ENCODE measurements at places on chromosomes 11 and 22. TPM values are rescaled to one million over a fixed set of nuclear protein-coding genes. Genes with fewer than 3 reads are reported as not detected.

TOP3B gene
- total RNA-seq = 62.7 TPM

KLHL35 gene
- 0.40 TPM for total RNA-seq

MOGAT2 gene
- total RNA-seq = not detected

OMP gene
- 0.82 TPM for total RNA-seq

- H3K4me1 ChIP-seq = no peaks in the 10 kb centered on the region
- H3K27ac ChIP-seq = no peak overlapping the region
- H3K36me3 ChIP-seq = no peaks in the 10 kb centered on the region
- no peaks in the 10 kb centered on the region for H3K27me3 ChIP-seq
- H3K4me3 ChIP-seq = no peak overlapping the region
- DNase-seq = no peak
Measured at GRCh38 chr22:27115816-27116256, 458.4 kb downstream of the MIAT start.

GRCh38 chr11:100851147-100851546 lies 164.1 kb downstream of the ARHGAP42 start:
- no peaks in the 10 kb centered on the region for H3K4me1 ChIP-seq
- H3K4me3 ChIP-seq = no peak overlapping the region
- H3K27me3 ChIP-seq = no peaks in the 10 kb centered on the region
- H3K36me3 ChIP-seq = no peaks in the 10 kb centered on the region
- DNase-seq = no peak
- H3K27ac ChIP-seq = no peak overlapping the region

DNA sequence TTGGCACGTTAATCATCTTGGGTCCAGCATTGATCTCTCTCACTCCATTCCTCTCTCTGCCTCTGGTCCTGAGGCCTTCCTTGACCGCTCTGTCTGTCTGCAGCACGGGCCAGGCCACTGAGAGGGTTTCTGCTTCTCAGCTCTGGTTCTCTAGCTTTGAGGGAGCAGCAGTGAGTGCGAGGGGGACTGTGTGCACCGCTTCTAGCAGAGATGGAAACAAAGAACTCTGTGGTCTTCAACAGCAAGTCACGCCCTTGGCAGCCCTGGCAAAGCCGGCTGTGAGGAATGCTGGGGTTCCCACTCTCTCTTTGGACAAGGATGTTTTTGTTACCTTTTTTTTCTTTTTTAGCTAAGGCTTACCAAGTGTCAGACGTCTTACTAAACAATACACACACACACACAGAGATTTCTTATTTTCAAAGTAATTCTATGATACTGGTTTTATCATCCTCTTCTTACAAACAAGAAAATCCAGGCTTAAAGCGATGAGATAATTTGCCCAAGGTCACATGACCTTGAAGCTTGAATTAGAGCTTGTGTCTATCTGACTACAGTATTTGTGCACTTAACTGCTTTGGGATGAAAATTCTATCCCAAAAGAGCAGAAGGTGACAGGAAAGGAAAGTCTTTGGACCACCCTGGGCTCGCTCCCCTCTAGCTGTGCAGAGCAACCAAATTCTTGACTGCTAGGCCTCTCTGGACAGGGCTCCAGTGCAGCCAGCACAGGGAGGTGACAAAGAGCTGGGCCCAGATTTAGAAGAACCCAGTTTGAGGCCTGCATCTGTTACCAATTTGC lies 293.2 kb downstream of the NTM start:
- DNase-seq = no peak
- no peak overlapping the region for H3K4me3 ChIP-seq
- H3K27me3 ChIP-seq = no peaks in the 10 kb centered on the region
- H3K36me3 ChIP-seq = no peaks in the 10 kb centered on the region

PDGFD gene
- total RNA-seq = 23.2 TPM

DNA sequence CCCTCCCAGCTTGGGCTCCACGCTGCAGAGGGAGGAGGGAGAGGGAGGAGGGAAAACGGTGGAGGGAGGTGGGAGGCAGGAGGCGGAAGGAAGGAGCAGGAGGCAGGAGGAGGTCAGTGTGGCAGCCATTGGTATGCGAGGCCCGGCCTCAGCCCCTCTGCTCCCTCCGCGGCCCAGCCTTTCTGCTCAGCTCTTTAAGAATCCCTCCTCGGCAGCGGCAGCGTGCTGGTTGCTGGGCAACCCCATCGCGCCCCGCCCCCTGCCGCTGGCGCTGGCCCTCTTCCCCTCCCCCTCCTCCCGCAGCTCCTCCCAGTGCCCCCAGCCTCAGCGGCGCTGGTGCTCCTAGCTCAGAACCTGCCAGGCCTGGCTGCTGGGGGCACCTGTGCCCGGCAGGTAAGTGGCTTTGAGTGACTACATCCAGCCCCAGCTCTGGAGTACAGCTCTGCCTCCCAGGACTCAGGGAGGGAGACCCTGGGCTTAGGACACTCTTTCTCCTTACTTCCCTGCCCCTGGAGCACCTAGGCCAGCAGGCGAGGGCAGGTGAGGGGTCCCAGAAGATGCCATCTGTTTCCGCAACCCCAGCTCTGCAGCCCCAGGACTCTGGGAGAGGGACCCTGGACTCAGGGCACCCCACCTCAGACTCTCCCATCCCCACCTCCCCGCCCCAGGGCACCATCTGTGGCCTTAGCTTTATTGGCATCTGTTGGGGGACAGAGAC lies 7.2 kb upstream of the FLRT1 start:
- no peak overlapping the region for H3K27ac ChIP-seq
- H3K4me3 ChIP-seq = no peak overlapping the region
- H3K27me3 ChIP-seq = peaks cover 6% of the 10 kb centered on the region
- DNase-seq = peak; percentile 23
- peaks cover 7% of the 10 kb centered on the region for H3K4me1 ChIP-seq

DNA sequence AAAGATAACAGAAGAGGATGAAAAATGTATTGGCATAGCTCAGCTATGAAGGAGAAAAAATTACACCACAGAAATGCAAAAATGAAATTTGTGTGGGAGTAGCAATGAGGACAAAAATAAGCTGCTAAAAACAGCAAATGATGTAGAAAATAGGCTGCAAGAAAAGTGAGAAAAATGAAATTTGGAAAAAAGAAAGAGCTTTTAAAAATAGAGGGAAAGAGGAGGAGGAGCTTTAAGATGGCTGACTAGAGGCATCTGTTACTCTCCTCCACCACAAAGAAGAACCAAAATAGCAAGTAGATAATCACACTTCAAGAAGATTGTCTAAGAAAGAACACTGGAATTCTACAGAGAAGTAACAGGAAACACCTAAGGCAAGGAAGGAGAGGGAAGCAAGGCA lies 23.7 kb upstream of the OR5AN1 start:
- no peaks in the 10 kb centered on the region for H3K27me3 ChIP-seq
- H3K4me1 ChIP-seq = no peaks in the 10 kb centered on the region
- H3K36me3 ChIP-seq = no peaks in the 10 kb centered on the region
- DNase-seq = no peak
- no peak overlapping the region for H3K27ac ChIP-seq

- H3K27me3 ChIP-seq = peaks cover 63% of the 10 kb centered on the region
- H3K27ac ChIP-seq = no peak overlapping the region
- peaks cover 56% of the 10 kb centered on the region for H3K4me1 ChIP-seq
- H3K4me3 ChIP-seq = no peak overlapping the region
- no peaks in the 10 kb centered on the region for H3K36me3 ChIP-seq
Measured at GRCh38 chr22:37804352-37804880, 3.3 kb upstream of the GCAT start.

DNA sequence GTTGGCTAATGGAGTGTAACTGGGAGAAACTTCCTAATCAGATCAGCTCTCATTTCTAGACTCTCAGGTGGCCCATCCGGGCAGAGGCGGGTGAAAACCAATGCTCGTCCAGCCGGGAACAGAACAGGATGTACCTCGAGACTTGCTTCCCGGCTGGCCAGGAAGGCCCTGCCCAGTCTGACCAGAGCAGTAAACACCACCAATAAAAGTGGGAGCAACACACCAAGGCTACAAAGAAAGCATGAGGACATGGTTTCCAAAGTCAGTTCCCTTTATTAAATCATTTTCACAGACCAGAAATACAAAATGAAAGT lies 940 bp upstream of the TNKS1BP1 start:
- H3K4me1 ChIP-seq = peaks cover 19% of the 10 kb centered on the region
- DNase-seq = no peak
- H3K36me3 ChIP-seq = peaks cover 33% of the 10 kb centered on the region
- H3K27me3 ChIP-seq = no peaks in the 10 kb centered on the region
- H3K27ac ChIP-seq = peak overlapping the region; percentile 87
- peak overlapping the region; percentile 81 for H3K4me3 ChIP-seq

GRCh38 chr11:15987046-15987445 lies 369.3 kb downstream of the SOX6 start:
- H3K4me3 ChIP-seq = no peak overlapping the region
- H3K4me1 ChIP-seq = no peaks in the 10 kb centered on the region
- DNase-seq = no peak
- H3K27me3 ChIP-seq = no peaks in the 10 kb centered on the region

B4GALNT4 gene
- 1.5 TPM for total RNA-seq

DNA sequence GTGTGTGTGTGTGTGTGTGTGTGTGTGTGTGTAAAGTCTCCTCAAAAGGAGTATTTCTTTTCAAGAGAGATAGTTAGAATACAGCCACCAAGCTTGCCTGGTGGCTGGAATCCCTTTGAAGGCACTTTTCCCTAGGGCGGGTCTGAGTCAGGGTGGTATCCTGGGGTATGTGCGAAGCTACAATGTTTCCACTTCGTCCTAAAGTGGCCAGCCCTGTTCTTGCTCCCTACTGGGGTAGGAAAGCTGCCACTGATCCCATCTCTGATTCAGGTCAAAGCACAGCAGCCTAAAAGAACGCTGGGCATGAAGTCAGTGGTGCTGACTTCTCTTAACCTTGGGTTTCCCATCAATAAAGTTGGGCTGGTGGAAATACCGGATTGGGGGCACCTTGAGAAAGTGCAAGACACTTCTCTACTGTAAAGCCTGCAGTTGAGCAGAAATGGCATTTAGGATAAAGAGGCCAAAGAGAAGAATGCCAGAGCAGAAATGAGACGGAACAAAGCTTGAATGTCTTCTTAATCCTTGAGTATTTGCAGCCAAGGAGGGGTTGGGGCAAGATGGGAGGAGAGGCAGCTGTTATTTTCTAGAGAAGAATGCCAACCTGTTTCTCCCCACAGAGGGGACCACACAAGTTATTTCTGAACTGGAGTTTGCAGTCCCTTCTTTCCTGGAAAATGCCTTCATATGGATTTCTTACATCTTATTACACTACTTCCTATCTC lies 35.3 kb downstream of the ZNRF3 start:
- no peak for DNase-seq
- H3K36me3 ChIP-seq = no peaks in the 10 kb centered on the region
- H3K27me3 ChIP-seq = peaks cover 3% of the 10 kb centered on the region

- no peaks in the 10 kb centered on the region for H3K4me1 ChIP-seq
- peaks cover 4% of the 10 kb centered on the region for H3K27me3 ChIP-seq
- H3K4me3 ChIP-seq = no peak overlapping the region
- H3K36me3 ChIP-seq = no peaks in the 10 kb centered on the region
- no peak overlapping the region for H3K27ac ChIP-seq
Measured at GRCh38 chr22:44351685-44352377, 39.1 kb upstream of the SHISAL1 start.

BMAL1 gene
- total RNA-seq = 162 TPM

DNA sequence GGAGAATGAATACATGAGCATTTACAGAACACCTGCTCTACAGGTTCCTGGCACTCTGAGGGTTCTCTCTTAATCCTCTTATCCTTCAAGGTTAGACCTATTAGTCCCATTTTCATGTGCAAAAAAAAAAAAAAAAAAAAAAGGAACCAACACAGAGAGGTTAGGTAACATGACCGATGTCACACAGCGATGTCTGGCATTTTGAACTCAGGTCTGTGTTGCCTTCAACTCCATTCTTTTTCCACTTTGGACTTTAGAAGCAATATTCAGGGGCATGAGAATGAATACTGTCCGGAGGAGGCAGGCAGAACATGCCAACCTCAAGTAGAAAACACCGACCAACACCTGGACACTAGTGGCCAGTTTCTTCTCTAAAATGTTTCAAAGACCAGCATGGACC lies 10.4 kb downstream of the SYN3 start:
- no peaks in the 10 kb centered on the region for H3K27me3 ChIP-seq
- H3K4me3 ChIP-seq = no peak overlapping the region
- H3K36me3 ChIP-seq = no peaks in the 10 kb centered on the region
- no peaks in the 10 kb centered on the region for H3K4me1 ChIP-seq
- no peak overlapping the region for H3K27ac ChIP-seq
- DNase-seq = no peak

- H3K27ac ChIP-seq = no peak overlapping the region
- no peaks in the 10 kb centered on the region for H3K27me3 ChIP-seq
- no peaks in the 10 kb centered on the region for H3K4me1 ChIP-seq
- no peak overlapping the region for H3K4me3 ChIP-seq
Measured at GRCh38 chr11:131884461-131885073, 514.2 kb downstream of the NTM start.

ZBTB16 gene
- 224 TPM for total RNA-seq

GRCh38 chr11:78742430-78742829 lies 167.8 kb upstream of the NARS2 start:
- no peaks in the 10 kb centered on the region for H3K27me3 ChIP-seq
- H3K36me3 ChIP-seq = no peaks in the 10 kb centered on the region
- no peaks in the 10 kb centered on the region for H3K4me1 ChIP-seq
- H3K27ac ChIP-seq = no peak overlapping the region
- no peak overlapping the region for H3K4me3 ChIP-seq

- H3K36me3 ChIP-seq = no peaks in the 10 kb centered on the region
- DNase-seq = no peak
- no peak overlapping the region for H3K27ac ChIP-seq
- H3K4me3 ChIP-seq = no peak overlapping the region
- H3K4me1 ChIP-seq = no peaks in the 10 kb centered on the region
Measured at GRCh38 chr11:115266066-115266639, 238.1 kb downstream of the CADM1 start.

GGA1 gene
- total RNA-seq = 80.2 TPM

GRCh38 chr11:82403640-82404305 lies 329.9 kb downstream of the FAM181B start:
- H3K27me3 ChIP-seq = no peaks in the 10 kb centered on the region
- no peak overlapping the region for H3K27ac ChIP-seq
- no peak for DNase-seq
- H3K4me3 ChIP-seq = no peak overlapping the region

DNA sequence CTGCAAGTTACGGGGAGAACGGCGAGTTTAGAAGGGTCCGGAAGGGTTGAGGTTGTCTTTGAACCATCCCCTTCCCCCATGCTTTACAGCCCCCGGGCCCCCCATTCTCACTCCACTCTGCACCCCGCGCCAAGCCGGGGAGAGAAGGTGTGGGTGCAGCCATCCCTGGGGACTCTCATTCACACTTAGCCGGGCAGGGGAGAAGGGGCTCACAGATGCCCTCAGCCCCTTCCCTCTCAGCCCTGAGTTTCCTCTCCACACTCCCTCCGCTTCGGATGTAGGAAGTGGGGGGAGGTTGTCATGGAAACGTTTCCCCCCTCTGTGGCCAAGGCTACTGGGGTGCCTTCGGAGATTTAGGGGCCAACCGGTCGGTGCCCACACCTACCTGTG lies 334 bp downstream of the CADM1 start:
- H3K27ac ChIP-seq = no peak overlapping the region
- no peaks in the 10 kb centered on the region for H3K36me3 ChIP-seq
- DNase-seq = no peak
- peaks cover 29% of the 10 kb centered on the region for H3K4me1 ChIP-seq
- peak overlapping the region; percentile 44 for H3K4me3 ChIP-seq
- peaks cover 46% of the 10 kb centered on the region for H3K27me3 ChIP-seq

OR10A2 gene
- not detected for total RNA-seq
